ENCODE measurements at places on chromosomes 16 and 17.
A peak's percentile ranks its signal among the peaks of the same experiment; 100 is the strongest.

GRCh38 chr17:35372846-35373533 is 431 bp downstream of the SLFN11 start:
- ATAC-seq, result peak; percentile 45

GRCh38 chr17:74898376-74898946 is 5.0 kb upstream of the FADS6 start:
- ATAC-seq, result peak; percentile 72

GRCh38 chr16:23950291-23950894 is 114.6 kb downstream of the PRKCB start:
- ATAC-seq, result no peak

DNA sequence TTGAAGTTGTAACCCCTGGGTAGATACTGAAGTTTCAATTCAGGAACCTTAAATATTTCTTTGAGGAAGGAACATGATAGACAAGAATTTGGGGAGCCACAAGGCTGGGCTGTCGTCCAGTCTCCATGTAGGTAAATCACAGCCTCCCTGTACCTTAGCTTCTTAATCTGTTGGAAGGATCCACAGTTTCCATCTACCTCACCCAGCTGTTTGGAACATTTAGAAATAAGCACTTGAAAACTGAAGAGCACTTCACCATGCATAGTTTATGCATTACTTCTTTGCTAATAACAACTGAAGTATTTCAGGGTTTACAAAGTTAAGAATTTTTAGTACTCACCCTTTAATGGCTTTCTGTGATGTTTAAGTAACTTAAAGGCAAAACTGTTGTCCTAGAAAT is 17.2 kb downstream of the TXNDC11 start:
- no peak for ATAC-seq

GRCh38 chr16:30585022-30585399 is 486 bp downstream of the ZNF785 start:
- ATAC-seq, result no peak

GRCh38 chr17:41308251-41308917 is 725 bp downstream of the KRTAP16-1 start:
- peak; percentile 82 for ATAC-seq

DNA sequence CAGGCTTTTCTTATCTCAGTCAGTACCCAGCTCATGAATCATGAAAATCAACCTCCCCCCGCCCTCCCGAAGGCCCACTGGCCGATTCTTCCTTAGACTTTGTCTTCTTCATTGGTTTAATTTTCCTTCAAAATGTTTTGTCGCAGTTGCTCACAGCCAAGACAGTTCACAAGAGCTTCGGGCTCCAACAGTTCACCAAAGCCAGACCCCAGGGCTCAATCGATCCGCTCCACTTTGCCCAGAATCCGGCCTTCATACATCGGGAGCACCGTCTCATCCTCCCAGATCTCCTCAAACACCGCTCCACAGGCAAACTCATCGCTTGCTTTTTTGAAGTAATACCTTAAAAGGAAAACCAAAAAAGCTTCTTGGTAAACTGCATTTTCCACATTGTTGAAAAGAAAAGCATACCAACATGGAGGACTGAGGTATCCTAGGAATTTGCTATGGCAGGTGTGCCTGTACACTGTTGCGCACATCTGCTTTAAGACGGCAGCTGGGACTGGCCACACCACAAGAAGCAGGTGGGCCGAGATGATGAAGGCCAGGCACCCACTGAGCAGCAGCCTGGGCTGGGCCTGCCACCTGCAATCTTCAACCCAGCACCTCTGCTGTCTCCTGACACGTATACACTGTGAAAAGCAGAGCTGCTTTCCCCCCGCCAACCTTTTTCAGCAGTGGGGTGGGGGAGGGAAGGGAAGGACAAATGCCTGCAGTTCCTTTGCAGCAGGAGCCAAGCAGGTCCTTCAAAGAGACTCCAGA is 31.5 kb downstream of the AXIN2 start:
- ATAC-seq, result peak; percentile 16

GRCh38 chr16:57316390-57317017 is 32.0 kb upstream of the PLLP start:
- peak; percentile 42 for ATAC-seq

- peak; percentile 52 for ATAC-seq
These were observed 6.7 kb downstream of the NUPR1 start for GRCh38 chr16:28531777-28532744.

- ATAC-seq, result no peak
These were observed 86.2 kb downstream of the ITFG1 start for GRCh38 chr16:47374629-47375028.

- ATAC-seq, result peak; percentile 18
These were observed at the start of gene DNASE1L2 for GRCh38 chr16:2236337-2237101. DNASE1L2 (plus strand) TSS chr16:2236444; CDS start chr16:2236817, 373 bp downstream.

GRCh38 chr17:58318627-58319172 is 9.9 kb downstream of the TSPOAP1 start:
- ATAC-seq, result no peak

DNA sequence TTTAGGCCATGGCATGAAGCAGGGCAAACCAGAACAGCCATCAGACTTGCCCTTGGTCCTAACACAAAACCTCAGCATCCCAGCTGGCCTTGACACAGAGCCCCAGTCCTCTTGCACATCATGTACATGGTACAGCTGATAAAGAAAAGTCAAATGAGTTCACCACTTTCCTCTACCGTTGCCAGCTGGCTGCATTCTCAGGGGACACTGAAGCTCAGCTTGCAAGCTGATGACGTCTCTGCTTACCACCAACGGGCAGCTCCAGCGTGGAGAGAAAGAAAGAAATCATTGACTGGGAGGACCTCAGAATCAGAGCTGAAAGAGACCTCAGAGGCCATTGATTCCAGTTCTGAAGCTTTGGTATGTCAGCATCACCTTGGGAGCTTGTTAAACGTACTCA is 80.7 kb upstream of the CES5A start:
- ATAC-seq, result no peak

DNA sequence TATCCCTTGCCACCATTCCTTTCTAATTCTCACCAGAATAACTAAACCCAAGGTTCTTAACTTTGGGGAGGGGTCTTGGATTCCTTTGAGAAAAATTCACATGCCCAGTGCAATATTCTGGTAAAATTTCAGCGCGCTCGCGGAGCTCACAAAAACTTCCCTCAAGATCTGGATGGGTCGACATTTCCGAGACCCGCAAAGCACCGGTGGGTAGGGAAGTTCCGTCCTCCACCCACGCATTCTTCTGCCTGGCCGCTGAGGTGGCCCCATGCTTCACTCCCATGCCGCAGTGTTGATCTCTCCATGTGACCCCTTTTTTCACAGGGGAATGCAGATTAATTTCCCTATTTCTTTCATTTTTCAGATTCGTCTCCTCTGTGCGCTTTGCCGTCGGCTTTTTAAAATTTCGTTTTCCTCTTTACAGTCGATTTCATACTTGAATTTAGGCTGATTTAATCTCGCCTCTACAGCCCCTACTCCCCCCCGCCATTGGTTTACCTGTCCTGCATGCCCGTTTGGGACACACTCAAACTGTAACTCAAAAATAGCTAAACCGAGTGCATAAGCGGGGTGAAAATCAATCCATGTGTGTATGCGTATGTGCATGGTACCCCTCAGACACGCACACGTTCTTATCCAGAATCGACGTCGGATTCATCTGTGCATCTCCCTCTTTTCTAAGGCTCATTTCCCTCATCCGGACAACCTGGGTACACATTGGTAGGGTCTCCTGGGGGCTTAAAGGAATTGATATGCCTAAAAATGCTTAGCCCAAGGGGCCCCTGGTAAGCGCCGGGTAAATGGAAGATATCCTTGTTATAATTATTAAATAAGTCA is 1.4 kb upstream of the SP6 start:
- no peak for ATAC-seq

- no peak for ATAC-seq
These were observed 15.8 kb downstream of the CLEC10A start for GRCh38 chr17:7064261-7064660.

Data from esophagus mucosa (tissue), 1 donor.